Stimulated activated CD8-positive, alpha-beta memory T cell treated with anti-CD3 and anti-CD28 coated beads, Interleukin-7, amount 100 ng/mL, for 4 hours (primary cell): ENCODE measurements at places on chromosomes 13 and 19.

GRCh38 chr19:42202290-42202880, 15.1 kb downstream of the DEDD2 start:
- DNase-seq: no peak

DNA sequence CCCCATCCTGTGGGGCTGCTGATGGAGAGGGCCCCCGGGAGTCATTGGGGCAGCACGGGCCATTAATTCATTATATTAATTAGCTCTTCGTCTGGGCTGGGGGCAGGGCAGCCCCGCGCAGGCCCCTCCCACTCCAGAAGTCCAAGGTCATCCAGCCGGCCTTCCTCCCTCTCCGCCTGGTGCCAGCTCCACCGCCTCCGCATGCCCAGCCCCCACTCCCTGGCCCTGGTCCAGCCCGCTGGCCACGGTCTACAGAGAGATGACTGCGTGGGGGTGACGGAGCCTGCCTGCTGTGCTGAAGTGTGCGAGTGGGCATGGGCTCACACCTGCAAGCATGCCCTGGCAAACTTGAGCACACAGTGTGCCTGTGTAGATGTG, 8.8 kb downstream of the IGLON5 start:
- no peak for DNase-seq

GRCh38 chr13:35460061-35460460, 16.4 kb downstream of the MAB21L1 start:
- DNase-seq: no peak

- no peak for DNase-seq
These were observed 240.9 kb downstream of the GPC5 start for GRCh38 chr13:91639330-91639729.

DNA sequence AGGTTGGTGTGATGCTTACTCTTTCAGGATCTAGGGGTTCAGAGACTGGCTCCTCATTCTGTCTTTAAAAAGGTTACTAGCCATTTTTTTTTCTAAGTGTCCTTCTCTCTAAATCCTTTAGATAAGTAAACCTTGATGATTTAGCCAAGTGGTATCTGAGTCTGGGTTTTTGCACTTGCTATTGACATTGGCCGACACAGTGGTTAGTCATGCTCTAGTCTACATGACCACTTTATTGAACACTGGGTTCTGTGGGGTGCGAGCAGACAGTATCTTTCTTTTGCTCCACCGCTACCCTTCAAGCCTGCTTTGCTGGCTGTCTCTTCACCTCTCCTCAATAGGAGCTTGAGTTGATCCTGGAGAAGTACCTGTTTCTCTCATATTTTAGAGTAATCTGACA, 6.2 kb upstream of the NUP58 start:
- no peak for DNase-seq

GRCh38 chr19:54875506-54875905, 1.5 kb downstream of the FCAR start:
- no peak for DNase-seq

GRCh38 chr13:106566641-106567473, 1.1 kb downstream of the ARGLU1 start:
- no peak for DNase-seq

- no peak for DNase-seq
These were observed 3.8 kb downstream of the SGTA start for GRCh38 chr19:2779121-2779740.

- DNase-seq: no peak
These were observed 66.2 kb downstream of the ATP11A start for GRCh38 chr13:112756081-112756480.

GRCh38 chr19:12791345-12792050, at the start of gene JUNB:
Gene JUNB (plus strand): TSS chr19:12791486. CDS start chr19:12791772, 286 bp downstream.
- peak; percentile 90 for DNase-seq
